Fibroblast of lung (primary cell): ENCODE measurements at places on chromosomes 7 and 10.

- no peak for DNase-seq
These were observed 54.6 kb downstream of the CPVL start for GRCh38 chr7:29091715-29092114.

DNA sequence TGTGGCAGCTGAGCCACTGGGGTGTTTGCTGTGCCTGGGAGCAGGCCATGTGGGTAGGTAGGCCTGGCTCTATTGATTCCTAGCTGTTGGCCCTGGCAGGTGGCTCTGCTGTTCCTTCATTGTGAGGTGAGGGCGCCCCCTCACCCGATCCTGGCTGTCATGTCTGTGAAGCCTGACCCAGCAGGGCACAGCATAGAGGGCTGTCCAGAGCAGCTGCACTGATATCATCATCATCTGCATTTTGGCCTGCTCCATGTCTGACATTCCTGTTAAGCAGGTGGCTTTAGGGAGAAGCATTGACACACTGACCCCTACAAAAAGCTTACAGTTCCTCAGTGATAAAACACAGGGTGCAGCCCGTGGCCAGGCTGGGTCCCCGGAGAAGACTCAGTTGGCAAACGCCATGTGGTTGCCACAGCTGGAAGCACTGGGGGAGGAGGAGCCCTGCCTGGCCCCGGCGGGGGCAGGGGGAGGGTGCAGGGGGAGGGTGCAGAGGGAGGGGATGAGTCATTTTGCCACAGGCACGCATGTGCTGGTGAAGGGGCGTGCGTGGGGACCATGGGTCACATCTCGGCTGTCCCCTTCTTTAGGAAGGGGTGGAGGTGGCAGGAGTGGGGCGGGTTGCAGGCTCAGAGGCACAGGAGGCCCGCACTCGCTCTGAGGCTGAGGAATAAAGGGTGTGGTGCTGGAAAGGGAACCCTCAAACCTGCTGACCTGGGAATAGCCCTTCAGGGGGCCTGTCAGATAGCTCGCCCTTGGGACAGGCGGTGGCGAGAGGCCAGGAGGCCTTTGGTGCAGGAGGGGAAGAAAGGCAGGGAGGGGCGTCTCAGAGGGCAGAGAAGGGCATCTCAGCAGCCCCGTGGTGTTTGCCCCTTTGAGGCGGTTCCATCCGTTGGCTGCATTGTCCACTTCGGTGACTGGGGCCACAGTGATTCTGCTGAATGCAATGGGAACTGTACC is 31.6 kb downstream of the IKZF1 start:
- no peak for DNase-seq

DNA sequence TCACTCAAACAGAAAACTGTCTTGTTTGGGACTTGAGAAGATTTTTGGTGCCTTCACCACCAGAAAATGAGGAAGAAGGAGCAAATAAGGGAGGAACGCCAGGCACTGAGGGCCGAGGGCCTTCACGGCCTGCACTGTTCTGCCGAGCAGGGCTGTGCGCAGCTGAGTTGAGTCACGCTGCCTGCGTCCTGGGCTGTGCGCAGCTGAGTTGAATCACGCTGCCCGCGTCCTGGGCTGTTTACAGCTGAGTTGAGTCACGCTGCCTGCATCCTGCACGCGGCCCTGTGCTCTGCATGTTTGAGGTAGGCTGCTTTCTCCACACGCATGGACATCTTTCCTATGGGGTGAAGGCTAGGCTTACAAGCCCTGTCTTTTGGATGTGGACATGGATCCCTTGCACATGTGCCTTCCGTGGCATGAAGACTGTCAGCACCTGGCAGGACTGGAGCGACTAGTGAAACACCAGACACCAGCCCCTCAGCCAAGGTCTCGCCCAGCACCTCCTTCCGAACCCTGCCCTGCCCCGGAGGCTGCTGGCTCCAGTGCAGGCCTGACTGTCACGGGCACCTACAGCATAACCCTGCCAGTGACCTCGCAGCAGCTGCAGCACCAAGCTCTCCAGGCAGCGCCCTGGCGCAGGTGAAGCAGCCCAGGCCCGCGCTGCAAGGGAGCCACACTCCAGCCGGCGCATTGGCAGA is 96.7 kb downstream of the HTR5A start:
- peak; percentile 93 for DNase-seq

- DNase-seq, result peak; percentile 51
These were observed 173.1 kb downstream of the MYOF start for GRCh38 chr10:93309062-93309461.

GRCh38 chr7:30091491-30091912 is 43.3 kb upstream of the MTURN start:
- DNase-seq, result peak; percentile 78
